ENCODE measurements at places on chromosomes 7 and 10.

GRCh38 chr7:47382200-47382599, 199.7 kb downstream of the TNS3 start:
- DNase-seq: no peak

DNA sequence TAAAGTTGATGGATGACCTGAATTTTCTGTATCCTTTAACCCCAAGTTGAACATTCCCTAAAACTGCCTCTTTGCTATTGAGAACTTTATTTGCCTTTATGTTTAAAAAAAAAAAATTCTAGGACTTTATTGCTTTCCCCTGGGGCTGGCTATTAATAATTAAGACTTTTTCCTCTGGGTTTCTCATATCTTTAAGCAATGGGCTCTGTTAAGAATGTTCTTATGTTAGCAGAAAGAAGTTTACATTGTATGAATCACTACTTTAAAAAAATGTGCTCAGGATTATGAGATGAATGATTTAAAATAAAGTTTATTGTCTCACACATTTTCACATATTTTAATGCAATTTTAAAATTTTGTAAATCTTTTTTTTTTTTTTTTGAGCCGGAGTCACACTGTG, 19.5 kb downstream of the TAX1BP1 start:
- DNase-seq: no peak

DNA sequence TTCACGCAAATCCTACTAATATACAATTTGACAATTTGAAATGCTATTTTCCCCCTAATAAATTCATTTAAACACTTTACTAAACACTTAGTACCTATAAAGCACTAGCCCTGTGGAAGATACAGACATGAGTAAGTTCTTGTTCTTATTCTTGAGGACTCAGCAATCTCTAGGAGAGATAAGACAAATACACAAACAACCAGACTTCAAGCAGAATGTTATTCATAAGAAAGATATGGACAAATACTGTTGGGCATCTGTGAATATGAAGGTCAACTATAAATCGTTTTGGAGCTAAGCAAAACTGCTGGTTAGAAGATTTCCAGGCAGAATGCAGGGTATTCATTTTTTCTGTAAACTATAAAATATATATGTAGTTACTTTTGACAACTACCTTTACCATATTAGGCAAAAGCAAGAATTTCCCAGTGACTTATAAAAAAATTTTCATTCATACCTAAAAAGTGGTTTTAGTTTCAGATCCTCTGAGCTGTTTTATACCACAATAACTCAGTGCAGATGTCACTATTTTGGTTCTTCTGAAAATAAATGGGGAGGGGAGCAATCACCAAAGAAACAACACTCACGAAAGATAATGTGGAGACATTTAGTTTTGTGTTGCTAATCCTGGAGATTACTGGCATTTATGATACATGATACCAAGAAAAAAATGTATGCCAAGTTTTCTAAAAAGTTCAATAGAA, 3.8 kb downstream of the VPS41 start:
- DNase-seq: no peak

- DNase-seq: no peak
These were observed 305.5 kb upstream of the NRG3 start for GRCh38 chr10:81569488-81569887.

DNA sequence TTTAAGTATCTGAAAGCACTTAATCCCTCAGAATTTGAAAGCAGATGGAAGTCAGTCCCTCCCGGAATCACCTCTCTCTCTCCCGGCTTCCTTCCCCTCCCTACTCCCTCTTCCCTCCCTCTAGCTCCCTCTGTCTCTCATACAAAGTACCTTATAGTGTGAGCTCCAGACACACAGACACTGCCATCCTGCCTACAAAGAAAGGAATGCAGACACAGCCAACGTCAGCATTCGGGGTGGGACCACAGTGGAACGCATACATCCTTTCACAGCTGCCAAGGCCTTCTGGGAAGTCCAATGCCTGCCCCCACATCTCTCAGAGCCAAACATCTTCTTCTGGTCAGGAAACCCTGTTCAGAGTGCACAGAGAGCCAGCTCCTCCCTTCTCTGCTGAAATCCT, 9.3 kb downstream of the NOD1 start:
- no peak for DNase-seq

GRCh38 chr7:42812779-42813178, 99.1 kb downstream of the C7orf25 start:
- no peak for DNase-seq

GRCh38 chr10:77603534-77603927, 34.1 kb downstream of the KCNMA1 start:
- DNase-seq: no peak

GRCh38 chr7:27176962-27177794, 3.1 kb upstream of the HOXA10 start:
- peak; percentile 7 for DNase-seq

DNA sequence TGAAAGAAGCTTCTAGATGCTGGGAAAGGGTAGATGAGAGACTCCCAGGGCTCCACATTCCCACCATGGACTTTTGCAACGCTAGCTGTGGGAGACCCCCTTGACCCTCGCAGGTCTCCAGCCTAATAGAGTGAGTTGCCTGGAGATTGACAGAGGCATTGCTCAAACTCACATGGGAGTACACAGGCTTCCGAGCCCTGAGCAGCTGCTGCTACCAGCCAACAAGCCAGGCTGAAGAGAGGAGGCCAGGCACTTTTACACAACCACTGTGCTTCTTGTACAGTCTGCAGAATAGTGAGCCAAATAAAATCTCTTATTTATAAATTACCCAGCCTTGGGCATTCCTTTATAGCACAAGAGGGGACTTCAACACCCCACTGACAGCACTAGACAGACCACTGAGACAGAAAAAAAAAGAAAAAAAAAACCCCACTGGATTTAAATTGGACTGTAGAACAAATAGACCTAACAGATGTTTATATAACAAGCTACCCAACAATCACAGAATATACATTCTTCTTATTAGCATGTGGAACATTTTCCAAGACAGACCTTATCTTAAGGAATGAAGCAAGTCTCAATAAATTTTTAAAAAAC, 146.2 kb downstream of the ZFAND4 start:
- no peak for DNase-seq

- DNase-seq: no peak
These were observed 629 bp upstream of the DNAJC9 start for GRCh38 chr10:73247509-73248258.

GRCh38 chr7:66013938-66014337, 31.9 kb upstream of the GUSB start:
- DNase-seq: no peak

- DNase-seq: no peak
These were observed 4.6 kb upstream of the TMEM139 start for GRCh38 chr7:143280160-143280559.

DNA sequence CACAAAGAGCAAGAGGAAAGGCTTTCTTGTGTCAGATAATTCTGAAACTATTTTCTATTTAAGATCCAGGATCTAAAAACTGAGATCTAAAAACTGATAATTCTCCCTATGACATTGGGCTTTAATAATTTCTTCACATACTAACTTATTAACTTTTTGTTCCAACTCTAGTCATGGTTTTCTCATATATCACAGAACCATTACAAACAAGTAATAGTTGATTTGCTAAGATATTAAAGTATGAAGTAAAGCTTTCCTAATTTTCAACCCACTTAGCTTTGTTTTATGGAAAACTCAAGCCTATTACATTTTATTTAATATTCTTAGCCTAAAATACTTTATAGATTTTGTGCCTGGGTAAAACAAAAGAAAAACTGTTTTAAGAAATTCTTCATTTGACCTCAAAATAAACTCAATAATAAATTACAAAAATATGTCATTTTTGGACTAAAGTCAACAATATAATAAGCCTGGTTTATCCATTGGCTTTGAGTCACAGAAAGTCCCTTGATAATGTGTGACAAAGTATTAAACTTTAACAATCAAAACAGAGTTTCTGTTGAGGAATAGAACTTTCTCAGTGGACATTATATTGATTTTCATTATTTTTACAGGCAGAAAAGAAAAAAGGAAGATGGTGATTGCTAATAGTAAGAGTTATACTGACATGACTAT, 1142.9 kb upstream of the SORCS1 start:
- DNase-seq: no peak

DNA sequence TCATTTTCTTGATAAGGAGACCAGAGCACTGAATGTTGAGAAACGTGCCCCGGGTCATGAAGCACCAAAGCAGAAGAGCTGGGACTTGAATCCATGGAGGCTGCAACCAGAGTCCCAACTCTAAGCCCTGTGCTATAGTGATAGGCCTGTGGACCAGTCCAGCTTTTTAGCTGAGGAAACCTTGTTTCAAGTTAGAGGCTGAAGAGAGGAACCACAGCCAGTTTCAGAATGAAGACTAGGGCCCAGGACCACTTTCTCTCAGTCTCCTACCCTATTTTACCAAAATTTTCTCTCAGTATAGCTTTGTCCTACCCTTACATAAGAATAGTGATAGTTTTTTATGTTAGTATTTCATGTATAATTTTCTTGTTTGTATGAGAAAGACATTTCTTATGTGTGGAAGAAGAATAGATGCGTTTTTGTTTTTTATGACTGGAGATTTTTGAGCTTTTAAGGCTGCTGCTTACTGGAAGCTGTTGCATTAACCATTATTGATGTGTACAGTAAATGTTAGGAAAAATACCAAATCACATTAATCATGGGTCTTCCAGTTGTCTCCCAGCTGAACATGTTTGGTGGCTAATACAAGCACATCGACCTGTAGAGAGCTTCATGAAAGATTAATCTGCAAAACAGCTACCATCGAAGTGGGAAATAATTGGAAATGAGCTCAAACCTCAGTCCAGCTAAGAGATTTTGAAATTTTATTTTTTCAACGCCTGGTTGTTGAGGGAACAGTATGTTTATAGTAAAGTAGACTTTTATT, 45.0 kb upstream of the CSTF2T start:
- DNase-seq: no peak

GRCh38 chr7:117630907-117631564, 151.2 kb downstream of the CFTR start:
- no peak for DNase-seq

- no peak for DNase-seq
These were observed 63.8 kb downstream of the COL26A1 start for GRCh38 chr7:101426303-101427011.

DNA sequence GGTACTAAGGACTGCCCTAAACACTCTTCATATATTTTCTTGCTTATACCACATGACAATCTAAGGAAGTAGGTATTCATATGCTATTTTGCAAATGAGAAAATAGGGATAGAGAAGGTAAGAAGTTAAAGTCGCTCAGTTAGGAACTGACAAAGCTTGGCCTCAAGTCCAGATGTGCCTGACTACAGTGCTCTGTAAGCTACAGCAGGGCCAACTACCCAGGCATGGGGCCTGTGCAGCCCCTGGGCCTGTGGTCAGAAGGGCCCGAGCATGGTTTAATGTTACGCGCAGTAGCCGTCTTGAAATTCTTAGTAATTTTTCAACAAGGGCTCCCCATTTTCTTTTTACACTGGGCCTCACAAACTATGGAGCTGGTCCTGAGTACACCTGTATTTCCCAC, 146.2 kb downstream of the GLI3 start:
- DNase-seq: no peak

GRCh38 chr10:35427543-35427942, 91.2 kb downstream of the CCNY start:
- no peak for DNase-seq

- DNase-seq: no peak
These were observed 48.6 kb downstream of the ARHGAP19 start for GRCh38 chr10:97243836-97244235.

GRCh38 chr10:75547391-75548298, 116.2 kb downstream of the LRMDA start:
- DNase-seq: no peak

GRCh38 chr7:113456533-113456932, 338.2 kb upstream of the SMIM30 start:
- DNase-seq: no peak

GRCh38 chr7:116230191-116231005, 20.1 kb downstream of the TES start:
- DNase-seq: no peak

GRCh38 chr10:120713573-120714205, 137.5 kb upstream of the WDR11 start:
- DNase-seq: no peak

- no peak for DNase-seq
These were observed 237.2 kb upstream of the AKR1E2 start for GRCh38 chr10:4588824-4589223.

DNA sequence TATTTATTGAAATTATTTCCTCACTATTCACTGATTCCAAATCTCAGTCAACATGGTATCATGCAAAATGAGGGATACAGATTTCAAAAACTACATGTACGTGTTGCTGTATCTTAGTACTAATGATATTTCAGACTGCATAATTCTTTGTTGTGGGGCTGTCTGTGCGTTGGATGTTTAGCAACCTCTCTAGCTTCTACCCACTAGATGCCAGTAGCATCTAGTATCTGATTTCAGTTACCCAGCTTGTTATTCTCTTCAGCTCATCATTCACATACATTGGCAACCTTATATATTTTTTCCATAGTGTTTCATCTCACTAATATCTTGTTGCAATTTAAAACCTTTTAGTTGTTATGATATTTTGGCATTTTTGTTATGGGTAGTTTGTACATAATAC, 22.5 kb upstream of the WASL start:
- DNase-seq: no peak

DNA sequence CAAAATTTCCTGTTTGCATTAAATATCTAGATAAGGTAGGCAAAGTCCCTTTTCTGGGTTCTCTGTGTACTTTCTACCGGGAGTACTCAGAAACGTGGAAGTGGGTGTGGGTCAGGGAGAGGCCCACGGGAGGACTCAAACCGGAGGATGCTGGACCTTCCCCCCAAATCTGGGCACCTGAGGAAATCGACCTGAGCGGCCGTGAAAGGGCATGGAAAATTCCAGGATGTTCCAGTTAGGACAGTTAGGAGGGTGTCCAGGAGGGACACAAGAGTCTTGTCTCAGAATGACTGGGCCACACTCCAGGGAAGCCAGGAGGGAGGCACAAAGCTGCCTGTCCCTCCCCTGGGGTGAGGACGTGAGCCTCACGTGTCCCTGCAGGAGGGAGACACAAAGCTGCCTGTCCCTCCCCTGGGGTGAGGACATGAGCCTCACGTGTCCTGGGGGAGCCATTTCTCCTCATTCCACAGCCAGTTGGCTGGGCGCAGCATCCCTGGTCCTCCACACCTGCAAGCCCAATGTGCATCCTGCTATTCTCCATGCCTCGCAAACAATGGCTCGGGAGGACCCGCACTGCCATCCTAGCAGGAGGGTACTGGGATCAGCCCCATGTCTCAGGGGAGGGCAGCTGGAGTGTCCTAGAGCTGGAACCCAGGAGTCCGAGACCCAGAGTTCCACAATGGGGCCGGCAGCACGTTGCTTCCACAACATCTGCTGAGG, 190.5 kb upstream of the PPP2R2D start:
- DNase-seq: no peak

Measured in activated naive CD4-positive, alpha-beta T cell treated with anti-CD3 and anti-CD28 coated beads, Interleukin-2, amount 10 ng/mL, durations not matched to agents 7 days and 5 days (primary cell).